ENCODE measurements at places on chromosomes 4 and X.
A peak's percentile ranks its signal among the peaks of the same experiment; 100 is the strongest.

GRCh38 chrX:8364369-8365141 is 100.1 kb upstream of the VCX3B start:
- no peak for DNase-seq

DNA sequence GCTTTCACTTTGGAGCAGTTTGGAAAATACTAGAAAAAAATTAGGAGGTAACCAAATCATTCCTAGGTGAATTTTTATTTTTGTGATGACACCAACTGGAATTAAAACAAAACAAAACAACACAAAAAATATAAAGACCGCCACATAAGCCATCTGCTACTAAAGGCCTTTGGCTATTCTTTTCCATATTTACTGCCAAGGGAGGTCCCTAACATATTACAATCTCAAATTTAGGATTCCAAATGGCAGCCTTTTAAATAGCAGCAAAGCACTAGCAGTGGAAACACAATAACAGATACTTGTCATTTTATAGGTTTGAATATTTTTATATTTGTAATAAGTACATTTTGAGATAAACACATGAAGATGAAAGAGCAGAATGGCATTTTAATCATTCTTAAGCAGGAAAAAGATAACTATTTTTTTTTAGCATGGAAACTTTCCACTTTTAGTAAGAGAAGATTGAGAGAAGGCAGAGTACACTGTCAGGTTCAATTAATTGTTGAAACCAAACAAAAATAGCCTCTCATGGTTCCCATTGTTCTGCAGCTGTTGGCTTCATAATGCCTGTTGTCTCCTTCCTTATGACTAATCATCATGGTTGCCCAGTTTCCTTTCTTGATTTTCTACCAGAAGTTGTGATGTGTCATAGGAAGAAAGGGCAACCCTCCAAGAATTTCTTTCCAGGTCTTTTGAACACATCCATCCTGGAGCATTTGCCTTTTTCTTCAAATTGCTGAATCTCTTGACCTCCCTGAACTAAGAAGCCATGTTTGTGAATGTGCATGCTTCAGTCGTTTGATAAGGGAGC is 219.0 kb upstream of the EMCN start:
- DNase-seq, result no peak

GRCh38 chrX:25004485-25005032 is 11.2 kb downstream of the ARX start:
- DNase-seq, result no peak

- DNase-seq, result peak; percentile 74
These were observed 19.8 kb downstream of the CPE start for GRCh38 chr4:165398570-165398969.

DNA sequence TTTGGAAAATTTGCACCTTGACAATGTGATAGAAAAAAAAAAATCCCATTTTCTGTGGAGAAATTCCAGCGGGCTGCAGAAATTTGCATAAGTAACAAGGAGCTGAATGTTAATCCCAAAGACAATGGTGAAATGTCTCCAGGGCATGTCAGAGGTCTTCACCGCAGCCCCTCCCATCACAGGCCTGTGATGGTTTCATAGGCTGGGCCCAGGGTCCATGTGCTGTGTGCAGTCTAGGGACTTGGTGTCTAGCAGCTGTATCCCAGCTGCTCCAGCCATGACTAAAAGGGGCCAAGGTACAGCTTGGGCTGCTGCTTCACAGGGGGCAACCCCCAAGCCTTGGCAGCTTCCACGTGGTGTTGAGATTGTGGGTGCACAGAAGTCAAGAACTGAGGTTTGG is 85.2 kb downstream of the ADGRA3 start:
- no peak for DNase-seq

- no peak for DNase-seq
These were observed 390.3 kb downstream of the SH2D1A start for GRCh38 chrX:124736553-124737270.

DNA sequence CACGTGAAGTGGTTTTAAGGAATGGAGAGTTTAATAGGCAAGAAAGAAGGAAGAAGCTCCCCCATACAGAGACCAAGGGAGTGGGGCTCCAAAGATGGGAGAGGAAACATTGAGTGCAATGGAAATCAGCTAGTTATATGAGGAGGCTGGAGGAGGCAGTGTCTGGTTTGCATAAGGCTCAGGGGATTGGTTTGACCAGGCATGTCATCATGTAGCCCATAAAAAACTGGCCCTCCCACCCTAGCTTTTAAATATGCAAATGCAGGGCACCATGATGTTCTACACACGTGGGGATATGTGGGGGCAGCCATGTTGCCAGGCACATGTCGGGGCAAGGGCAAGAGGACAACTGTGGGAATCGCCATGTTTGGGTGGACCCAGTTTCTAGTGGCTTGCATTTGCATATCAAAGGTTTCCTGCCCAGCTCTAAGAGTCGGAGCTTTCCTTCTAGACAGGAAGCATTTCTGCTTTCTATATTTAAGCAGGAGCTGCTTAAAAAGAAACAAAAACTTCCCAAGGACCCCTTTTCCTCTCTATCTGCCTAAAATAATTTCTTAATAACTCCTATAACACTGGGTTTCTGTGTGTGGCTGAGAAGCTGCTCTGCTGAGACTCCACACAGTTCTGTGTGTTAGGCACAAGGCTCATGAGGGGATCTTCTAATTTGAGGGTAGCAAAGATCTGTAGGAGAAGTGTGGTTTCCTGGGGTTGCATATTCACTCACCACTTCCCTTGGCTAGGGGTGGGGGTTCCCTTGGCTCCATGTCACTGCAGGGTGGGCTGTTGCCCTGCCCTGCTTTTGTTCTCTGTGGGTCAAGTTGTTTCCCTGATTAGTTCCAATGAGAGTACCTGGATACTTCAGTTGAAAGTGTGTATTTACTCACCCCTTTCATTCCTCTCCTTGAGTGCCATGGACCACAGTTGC is 113.5 kb downstream of the VSIG4 start:
- peak; percentile 1 for DNase-seq

- DNase-seq, result peak; percentile 53
These were observed 585 bp upstream of the SEC24D start for GRCh38 chr4:118836301-118837120.

- DNase-seq, result no peak
These were observed 213.0 kb upstream of the GK2 start for GRCh38 chr4:79621061-79621460.

DNA sequence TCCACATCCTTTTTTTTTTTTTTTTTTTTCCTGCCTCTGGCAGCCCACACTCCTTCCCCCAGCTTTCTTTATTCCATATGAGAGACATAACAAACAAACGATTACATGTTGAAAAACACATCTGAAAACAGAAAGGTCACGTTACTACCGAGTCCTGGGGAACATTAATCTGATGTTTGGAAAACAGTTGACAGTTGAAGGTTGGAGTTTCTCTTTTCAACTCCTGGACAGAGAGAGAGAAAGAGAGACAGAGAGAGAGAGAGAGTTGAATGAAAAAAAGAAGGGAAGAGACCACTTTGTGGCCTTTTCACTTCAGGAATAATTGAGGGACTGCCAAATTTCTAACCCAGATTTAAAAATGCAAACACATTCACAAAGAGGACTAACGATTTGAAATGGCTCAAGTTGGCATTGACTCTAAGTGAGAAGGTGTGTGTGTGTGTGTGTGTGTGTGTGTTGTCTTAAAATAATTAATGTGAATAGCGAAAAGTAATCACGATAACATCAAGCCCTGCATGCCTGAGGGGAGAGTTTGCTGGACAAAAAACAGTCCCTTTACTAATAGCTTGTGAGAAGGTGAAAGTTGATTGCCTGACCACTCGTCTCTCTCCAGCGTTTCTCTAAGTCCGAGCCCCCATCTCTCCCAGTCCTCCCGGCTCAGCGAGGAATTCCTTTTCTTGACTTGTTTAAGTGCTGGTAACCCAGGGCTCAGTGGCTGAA is 67.3 kb downstream of the FBXO8 start:
- no peak for DNase-seq

DNA sequence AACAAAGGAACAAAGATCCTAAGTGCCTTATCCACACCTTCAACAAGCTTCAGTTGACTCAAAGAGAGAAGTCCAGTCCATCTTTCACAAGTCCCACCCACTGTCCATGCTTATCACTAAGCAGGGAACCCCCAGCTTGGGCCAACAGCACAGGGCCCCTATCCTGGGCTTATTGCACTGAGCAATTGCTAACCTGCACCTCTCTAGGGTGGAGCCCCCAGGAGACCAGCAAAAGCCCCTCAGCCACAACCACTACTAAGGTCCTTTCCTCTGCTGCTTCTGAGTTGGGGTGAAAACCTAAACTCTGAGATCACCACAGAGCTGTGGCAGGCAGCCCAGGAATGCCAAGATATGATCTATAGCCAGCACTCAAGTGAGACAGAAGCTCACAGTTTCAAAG is 96.7 kb upstream of the PBDC1 start:
- no peak for DNase-seq

DNA sequence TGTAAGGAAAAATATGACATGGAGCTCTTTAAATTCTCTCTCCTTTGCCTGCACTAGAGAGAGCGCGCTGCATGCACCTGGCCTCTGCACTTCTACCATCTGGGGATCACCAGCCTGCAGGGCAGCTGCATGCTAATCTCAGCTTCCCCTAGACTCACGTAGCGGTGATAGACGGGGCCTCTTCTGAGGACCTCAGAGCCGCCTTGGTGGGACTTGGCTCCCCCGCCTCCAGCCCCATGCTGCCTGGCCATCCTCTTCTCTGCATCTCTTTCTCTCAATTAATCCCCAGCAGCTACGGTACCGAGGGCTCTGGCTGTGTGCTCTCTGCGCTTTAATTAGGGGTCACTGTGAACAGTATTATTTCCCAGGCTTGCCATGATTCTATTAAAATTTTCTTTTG is 52.8 kb upstream of the PSAPL1 start:
- no peak for DNase-seq

DNA sequence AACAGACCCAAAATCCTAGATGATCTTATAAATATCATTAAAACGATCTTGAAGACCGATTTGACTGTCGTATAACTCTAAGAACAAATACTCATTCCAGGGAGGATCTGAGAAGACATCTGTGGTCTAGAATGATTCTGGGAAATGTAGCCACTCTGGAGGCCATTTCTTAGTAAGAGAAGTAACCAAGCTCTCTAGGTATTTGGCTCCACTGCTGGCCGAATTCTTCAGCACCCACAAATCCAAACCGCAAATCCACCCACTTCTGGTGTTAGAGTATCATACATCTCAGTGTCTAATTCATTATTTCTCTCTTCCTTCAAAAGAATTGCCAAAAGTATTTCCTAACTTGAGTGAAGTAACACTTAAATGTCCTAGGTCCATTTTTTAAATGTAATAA is 23.9 kb downstream of the KLHL5 start:
- DNase-seq, result no peak

GRCh38 chr4:87738483-87738882 is 60.9 kb upstream of the IBSP start:
- no peak for DNase-seq

- DNase-seq, result peak; percentile 15
These were observed 9.3 kb upstream of the HAUS3 start for GRCh38 chr4:2251073-2251794.

DNA sequence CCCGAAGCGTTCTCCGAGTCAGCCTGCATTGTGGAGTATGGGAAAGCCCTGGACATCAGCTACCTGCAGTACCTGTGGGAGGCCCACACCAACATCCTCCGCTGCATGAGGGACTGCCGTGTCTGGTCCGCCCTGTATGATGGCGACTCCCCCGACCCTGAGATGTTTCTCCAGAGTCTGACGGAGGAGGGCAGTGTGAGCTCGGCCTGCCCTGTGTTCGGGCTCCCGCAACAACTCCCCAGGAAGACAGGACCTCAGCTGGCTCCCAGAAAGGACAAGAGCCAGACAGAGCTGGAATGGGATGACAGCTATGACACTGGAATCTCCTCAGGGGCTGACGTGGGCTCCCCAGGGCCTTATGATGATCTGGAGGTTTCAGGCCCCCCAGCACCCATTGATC is 111.3 kb downstream of the GATB start:
- no peak for DNase-seq

DNA sequence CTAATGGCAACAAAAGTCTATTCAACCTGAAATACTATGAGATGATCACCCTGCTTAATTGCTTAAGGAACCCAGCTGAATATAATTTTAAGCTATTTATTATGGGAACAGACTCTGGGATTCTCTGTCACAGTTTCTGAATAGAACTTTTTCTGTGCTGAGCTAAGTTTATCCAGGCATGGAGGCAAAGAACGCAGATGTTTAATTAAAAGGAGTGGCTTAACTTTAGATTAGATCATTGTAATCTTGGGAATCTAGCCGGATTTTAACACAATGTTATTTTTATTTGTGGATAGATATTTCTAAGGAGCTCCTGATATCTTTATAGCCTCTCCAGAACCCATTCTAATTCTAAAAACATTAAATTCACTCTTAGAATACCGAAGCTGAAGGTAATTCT is 353.4 kb downstream of the STIM2 start:
- DNase-seq, result no peak

GRCh38 chr4:83709627-83710026 is 173.7 kb downstream of the GPAT3 start:
- DNase-seq, result no peak

DNA sequence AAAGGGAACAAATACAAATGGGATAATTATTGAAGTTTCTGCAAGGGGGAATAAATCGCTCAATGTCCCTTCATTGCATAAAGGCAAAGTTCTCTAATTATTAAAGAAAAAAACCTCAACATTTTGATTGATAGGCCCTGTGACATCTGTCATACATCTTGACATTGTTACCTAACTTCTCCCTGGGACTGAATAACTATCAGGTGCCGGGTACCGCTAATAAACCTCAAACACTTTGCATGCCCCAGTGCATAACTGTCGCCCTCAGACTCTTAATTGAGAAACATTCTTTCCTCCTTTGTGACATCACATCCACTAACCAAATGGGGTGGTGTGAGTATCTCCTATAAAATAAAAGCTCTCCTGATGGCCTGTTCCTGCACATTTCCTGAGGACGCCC is at the start of gene ADAM29:
TSS of gene ADAM29 (plus strand) at position 301 of the 400 bp plus-strand sequence. CDS start 57,168 bp downstream, outside the sequence.
- no peak for DNase-seq

- no peak for DNase-seq
These were observed 215.5 kb upstream of the CNKSR2 start for GRCh38 chrX:21158678-21159077.

GRCh38 chr4:56860781-56861180 is 39.3 kb upstream of the SPINK2 start:
- no peak for DNase-seq

GRCh38 chr4:48153791-48154550 is 19.9 kb upstream of the TXK start:
- no peak for DNase-seq

DNA sequence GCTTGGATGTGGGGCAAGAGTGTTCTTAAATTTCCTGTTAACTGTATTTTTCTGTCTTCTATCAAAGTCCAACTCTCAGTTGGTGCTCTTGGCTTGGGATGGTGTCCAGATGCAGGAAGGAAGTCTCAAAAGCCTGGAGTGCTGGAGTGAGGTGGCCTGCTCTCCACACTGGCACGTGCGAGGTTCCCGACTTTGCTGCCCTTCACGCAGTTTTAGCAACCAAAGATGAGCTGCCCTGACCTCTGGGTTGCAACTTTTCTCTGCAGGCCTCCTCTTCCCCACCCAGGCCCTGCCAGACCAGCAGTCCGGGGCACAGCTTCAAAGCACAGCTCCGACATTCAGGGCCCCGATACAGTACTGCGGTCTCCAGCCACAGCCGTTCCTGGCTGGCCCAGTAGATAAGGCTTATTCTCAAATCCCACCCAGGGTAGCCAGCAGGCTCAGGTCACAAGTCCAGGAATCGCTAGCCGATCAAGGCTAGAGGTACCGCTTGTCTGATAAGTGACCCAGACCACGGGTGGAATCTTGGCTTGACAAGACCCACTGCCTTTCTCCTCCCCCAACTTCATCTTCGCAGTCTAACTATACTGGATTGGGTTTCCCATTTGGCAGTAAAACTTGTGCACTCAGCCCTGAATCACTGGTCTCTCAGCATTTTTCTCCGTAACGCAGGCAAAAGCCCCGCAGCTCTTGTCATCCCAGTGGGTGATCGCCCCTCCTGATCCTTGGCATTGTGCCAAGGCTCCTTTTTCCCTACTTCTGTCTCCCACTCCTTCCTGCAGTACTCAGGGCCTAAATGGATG is 21.8 kb upstream of the JADE1 start:
- DNase-seq, result no peak
